ENCODE measurements at places on chromosomes 7 and 10. TPM values are rescaled to one million over a fixed set of nuclear protein-coding genes. Genes with fewer than 3 reads are reported as not detected.

GRCh38 chr10:10919976-10920375 lies 97.7 kb upstream of the CELF2 start:
- H3K4me1 ChIP-seq, result no peaks in the 10 kb centered on the region
- peaks cover 19% of the 10 kb centered on the region for H3K27me3 ChIP-seq
- H3K4me3 ChIP-seq, result no peak overlapping the region
- no peak for DNase-seq
- H3K36me3 ChIP-seq, result no peaks in the 10 kb centered on the region

DNA sequence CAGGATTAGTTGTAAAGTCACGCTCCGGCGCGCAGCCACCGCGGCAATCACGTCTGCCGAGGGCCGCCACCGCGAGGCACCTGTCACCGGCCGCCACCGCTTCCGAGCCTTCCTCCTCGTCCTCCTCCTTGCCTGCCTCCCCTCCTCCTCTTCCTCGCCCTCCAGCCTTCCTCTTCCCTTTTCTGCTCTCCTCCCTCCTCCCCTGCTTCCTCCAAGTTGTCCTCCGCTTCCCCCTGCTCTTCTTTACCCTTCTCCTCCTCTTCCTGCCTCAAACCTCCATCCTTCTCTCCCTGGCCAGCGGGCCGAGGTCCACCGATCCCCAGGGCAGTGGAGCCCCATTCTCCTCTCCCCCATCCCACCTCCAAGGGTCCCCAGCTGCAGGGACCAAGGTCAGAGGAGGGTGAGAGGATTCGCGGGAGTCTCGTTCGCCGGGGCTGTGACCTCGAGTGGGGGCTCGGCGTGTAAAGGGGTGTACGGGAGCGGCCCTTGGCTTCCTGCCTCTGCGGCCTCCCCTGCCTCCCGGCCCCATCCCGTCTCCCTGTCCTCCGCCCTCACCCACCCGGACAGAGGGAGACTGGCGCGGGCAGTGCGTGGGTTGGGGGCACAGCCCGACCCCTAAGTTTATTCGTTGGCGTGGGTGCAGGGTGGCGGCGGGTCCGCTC lies 89.5 kb upstream of the PAX2 start:
- peaks cover 75% of the 10 kb centered on the region for H3K27me3 ChIP-seq
- peaks cover 20% of the 10 kb centered on the region for H3K4me1 ChIP-seq
- peaks cover 2% of the 10 kb centered on the region for H3K36me3 ChIP-seq
- H3K27ac ChIP-seq, result peak overlapping the region; percentile 62

- no peaks in the 10 kb centered on the region for H3K4me1 ChIP-seq
- H3K27ac ChIP-seq, result no peak overlapping the region
Observed at GRCh38 chr7:2544541-2545188, 10.7 kb downstream of the BRAT1 start.

DNA sequence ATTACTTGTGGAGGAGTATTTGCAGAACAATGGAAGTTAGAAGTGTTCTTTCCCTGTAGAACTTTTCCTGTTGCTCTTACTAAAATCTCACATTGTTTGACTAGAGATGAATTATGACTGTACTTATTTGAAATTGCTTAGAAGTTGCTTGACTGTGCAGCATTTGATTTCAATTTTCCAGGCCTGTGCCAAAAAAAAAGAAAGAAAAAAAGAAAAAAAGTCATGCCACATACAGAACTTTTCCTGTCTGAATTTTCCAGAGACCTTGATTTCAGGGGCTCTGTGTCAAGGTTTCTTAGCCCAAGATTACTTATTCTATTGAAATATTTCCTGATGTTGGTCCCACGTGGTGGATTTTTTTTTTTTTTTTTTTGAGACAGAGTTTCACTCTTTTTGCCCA lies 3.5 kb upstream of the FAM171A1 start:
- no peaks in the 10 kb centered on the region for H3K36me3 ChIP-seq
- no peak overlapping the region for H3K27ac ChIP-seq
- no peak for DNase-seq
- H3K4me3 ChIP-seq, result no peak overlapping the region

- H3K4me3 ChIP-seq, result no peak overlapping the region
- no peak overlapping the region for H3K27ac ChIP-seq
- no peak for DNase-seq
- peaks cover 13% of the 10 kb centered on the region for H3K4me1 ChIP-seq
- H3K27me3 ChIP-seq, result no peaks in the 10 kb centered on the region
- no peaks in the 10 kb centered on the region for H3K36me3 ChIP-seq
Observed at GRCh38 chr10:61834519-61834918, 67.0 kb upstream of the ARID5B start.

DNA sequence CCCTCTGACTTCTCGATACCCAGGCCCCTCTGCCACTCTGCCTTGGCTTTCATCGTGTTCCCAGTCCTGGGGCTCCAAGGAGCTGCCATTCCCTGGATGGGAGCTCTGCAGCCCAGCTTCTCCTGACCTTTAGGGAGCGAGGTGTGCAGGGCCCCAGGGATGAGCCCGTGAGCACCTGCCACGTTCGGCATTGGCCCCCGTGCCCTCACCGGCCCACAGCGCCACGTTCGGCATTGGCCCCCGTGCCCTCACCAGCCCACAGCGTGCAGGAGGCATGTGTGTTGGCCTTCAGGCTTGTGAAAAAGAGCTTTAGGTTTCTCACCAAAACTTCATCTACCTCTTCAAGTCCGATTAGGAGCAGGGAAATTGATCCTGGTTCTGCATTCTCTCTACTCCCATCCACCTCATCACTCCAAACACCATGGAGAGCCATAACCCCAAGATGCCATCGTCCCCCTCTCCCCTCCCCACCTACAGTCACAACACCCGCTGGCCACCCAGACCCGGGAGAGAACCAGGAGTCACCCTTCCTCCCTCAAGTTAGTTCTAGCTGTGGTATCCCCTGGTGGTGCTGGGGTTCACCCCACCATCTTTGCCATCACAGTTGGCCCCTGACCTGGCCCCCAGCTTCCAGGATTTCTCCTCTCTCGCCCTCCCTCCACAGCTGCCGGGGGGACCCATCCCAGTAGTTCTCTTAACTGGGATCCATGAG lies 119.4 kb upstream of the NPS start:
- no peak overlapping the region for H3K27ac ChIP-seq
- no peak for DNase-seq
- H3K36me3 ChIP-seq, result no peaks in the 10 kb centered on the region
- no peak overlapping the region for H3K4me3 ChIP-seq

- no peak overlapping the region for H3K27ac ChIP-seq
- peaks cover 23% of the 10 kb centered on the region for H3K4me1 ChIP-seq
- H3K36me3 ChIP-seq, result peaks cover 6% of the 10 kb centered on the region
- DNase-seq, result no peak
Observed at GRCh38 chr7:156783864-156784263, 109.1 kb downstream of the LMBR1 start.

- H3K4me1 ChIP-seq, result no peaks in the 10 kb centered on the region
- H3K4me3 ChIP-seq, result no peak overlapping the region
- no peaks in the 10 kb centered on the region for H3K36me3 ChIP-seq
- H3K27ac ChIP-seq, result no peak overlapping the region
- H3K27me3 ChIP-seq, result peaks cover 18% of the 10 kb centered on the region
Observed at GRCh38 chr7:108009873-108010272, 6.9 kb upstream of the LAMB1 start.

GRCh38 chr7:123271231-123271630 lies 71.5 kb upstream of the SLC13A1 start:
- no peak overlapping the region for H3K4me3 ChIP-seq
- no peaks in the 10 kb centered on the region for H3K4me1 ChIP-seq
- H3K36me3 ChIP-seq, result no peaks in the 10 kb centered on the region
- H3K27ac ChIP-seq, result no peak overlapping the region
- no peaks in the 10 kb centered on the region for H3K27me3 ChIP-seq
- no peak for DNase-seq

DNA sequence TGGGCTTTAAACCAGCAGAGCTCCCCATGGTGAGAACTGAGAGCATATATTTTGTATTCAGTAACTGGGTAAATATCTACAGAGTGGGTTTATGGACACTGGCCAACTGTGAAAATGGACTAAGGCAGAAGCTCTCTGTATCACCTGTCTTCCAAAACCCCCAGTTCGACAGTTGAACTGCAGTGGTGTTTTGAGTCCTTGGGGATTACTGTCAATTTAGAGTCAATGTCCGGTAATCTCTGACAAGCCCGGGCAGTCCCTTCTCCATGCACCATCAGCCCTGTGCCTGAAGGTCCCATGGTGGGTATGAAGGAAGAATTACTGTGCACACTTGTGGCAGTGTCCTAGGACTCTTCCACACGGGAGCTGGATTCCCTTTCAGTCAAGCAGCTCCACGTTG lies 235.0 kb downstream of the CCSER2 start:
- H3K4me3 ChIP-seq, result no peak overlapping the region
- H3K4me1 ChIP-seq, result no peaks in the 10 kb centered on the region
- no peak for DNase-seq
- peaks cover 21% of the 10 kb centered on the region for H3K27me3 ChIP-seq

GRCh38 chr10:75111907-75112679 lies 637 bp downstream of the SAMD8 start:
- H3K27me3 ChIP-seq, result no peaks in the 10 kb centered on the region
- H3K4me3 ChIP-seq, result peak overlapping the region; percentile 95
- peak; percentile 27 for DNase-seq

DNA sequence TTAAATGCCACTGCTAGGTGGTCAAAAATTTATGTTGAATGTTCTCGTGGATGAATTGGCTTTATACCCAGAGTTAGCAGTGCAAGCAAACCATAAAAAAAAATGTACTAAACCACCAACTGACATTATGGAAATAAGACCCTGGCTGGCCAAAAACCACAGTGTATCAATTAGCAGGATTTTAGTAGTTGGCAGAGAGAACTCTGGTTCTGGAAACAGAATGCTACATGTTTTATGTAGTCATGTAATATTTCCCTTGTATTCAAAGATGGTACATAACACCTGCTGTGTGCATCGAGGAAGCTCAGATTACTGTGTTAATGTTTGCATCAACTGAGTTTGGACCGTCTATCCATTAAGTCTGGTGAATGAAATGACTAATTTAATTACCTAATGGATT lies 618.5 kb downstream of the CCSER2 start:
- no peak overlapping the region for H3K27ac ChIP-seq
- H3K4me1 ChIP-seq, result no peaks in the 10 kb centered on the region
- no peaks in the 10 kb centered on the region for H3K36me3 ChIP-seq

DNA sequence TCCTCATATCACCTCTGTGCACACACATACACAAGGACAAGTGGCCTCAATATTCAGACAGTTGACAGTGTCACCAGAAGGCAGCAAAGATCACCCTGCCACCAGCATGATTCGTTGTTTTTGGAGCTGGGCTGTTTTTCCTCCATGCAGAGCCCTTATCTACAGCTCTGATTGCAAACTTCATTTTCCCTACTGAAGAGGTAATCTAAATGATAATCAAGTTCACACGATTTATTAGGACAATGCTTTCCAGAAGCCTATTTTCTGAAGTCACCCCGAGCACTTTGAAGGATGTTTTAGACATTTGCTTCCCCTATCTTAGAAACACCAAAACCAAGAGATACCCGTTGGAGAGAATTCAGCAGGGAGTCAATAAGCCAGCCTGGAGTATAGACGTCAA lies 46.0 kb upstream of the ADAM12 start:
- H3K27me3 ChIP-seq, result no peaks in the 10 kb centered on the region
- H3K4me1 ChIP-seq, result no peaks in the 10 kb centered on the region
- no peaks in the 10 kb centered on the region for H3K36me3 ChIP-seq
- H3K27ac ChIP-seq, result no peak overlapping the region
- H3K4me3 ChIP-seq, result no peak overlapping the region
- DNase-seq, result no peak

GRCh38 chr7:80548840-80549530 lies 37.1 kb upstream of the GNAT3 start:
- DNase-seq, result no peak
- H3K4me1 ChIP-seq, result no peaks in the 10 kb centered on the region

DNA sequence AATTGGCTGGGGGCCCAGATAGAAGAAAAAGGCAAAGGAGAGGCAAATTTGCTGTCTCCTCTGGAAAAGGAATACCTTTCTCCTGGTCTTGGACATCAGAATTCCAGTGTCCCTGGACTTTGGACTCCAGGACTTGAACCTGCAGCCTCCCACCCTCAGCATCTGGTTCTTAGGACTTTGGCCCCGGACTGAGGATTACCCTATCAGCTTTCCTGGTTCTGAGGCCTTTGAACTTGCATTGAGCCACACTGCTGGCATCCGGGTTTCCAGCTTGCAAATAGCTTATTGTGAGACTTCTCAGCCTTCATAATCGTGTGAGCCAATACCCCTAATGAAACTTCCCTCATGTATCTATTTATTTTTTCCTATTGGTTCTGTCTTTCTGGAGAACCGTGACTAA lies 68.3 kb downstream of the DNAH11 start:
- H3K27ac ChIP-seq, result no peak overlapping the region
- H3K27me3 ChIP-seq, result peaks cover 2% of the 10 kb centered on the region
- H3K4me3 ChIP-seq, result no peak overlapping the region
- H3K36me3 ChIP-seq, result no peaks in the 10 kb centered on the region

GRCh38 chr10:129531195-129531968 lies 64.3 kb downstream of the MGMT start:
- H3K36me3 ChIP-seq, result no peaks in the 10 kb centered on the region
- no peak overlapping the region for H3K27ac ChIP-seq
- H3K4me1 ChIP-seq, result no peaks in the 10 kb centered on the region
- no peak for DNase-seq
- no peak overlapping the region for H3K4me3 ChIP-seq

DNA sequence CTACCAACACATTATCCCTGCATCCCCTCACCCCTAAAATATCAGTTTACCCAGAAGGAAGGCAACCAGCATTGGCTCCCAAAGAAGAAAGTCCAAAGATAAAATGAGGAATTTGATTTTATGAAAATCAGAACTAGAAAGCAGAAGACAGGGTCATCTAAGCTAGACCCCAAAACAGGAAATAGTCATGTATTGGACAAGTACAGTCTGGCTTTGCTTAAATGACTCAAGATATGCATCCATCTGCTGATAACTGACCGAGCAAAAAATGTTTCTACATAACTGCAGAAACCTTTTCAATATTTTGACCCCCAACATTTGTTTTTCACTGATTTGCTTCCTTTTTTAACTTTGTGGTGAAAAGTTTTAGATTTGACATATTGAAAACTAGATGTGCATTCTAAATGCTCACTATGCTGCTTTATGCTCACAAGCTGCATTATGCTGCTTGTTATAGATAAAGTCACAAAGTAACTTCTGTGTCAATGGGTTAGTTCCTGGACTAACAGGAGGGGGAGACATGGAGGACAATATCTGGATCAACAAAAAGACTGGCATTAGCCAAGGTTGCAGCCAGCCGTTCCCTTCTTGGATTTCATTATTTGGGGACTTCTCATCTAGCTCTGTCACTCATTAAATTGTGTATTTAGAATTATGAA lies 227.0 kb downstream of the INHBA start:
- H3K36me3 ChIP-seq, result no peaks in the 10 kb centered on the region
- H3K27ac ChIP-seq, result no peak overlapping the region
- H3K4me1 ChIP-seq, result no peaks in the 10 kb centered on the region
- no peaks in the 10 kb centered on the region for H3K27me3 ChIP-seq

Gene KIFBP
- total RNA-seq, result 16.9 TPM

Gene GOLGA7B
- 0.26 TPM for total RNA-seq
